ENCODE measurements at places on chromosomes 7 and 10.

GRCh38 chr7:85840554-85840953, 653.7 kb upstream of the SEMA3D start:
- no peak for DNase-seq

DNA sequence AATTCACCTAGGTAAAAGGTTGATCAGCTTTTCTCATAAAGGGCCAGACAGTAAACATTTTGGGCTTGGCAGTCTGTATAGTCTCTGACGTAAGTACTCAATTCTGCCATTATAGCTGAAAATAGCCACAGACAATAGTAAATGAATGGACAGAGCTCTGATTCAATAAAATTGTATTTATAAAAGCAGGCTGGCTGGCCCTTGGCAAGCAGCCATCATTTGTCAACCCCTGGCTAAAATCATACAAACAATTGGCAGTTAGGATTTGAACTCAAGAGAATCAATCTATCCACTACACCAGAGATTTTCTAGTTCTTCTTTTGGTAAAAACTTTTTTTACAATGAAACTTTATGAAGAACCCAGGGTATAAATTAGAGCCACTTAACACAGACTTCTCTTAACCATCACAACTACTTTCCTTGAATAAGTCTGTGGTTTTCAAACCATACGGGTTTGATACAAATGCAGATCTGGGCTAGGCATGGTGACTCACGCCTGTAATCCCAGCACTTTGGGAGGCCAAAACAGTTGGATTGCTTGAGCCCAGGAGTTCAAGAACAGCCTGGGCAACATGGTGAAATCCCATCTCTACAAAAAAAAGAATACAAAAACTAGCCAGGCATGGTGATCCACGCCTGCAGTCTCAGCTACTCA, 124.5 kb downstream of the SLC16A9 start:
- DNase-seq: no peak

DNA sequence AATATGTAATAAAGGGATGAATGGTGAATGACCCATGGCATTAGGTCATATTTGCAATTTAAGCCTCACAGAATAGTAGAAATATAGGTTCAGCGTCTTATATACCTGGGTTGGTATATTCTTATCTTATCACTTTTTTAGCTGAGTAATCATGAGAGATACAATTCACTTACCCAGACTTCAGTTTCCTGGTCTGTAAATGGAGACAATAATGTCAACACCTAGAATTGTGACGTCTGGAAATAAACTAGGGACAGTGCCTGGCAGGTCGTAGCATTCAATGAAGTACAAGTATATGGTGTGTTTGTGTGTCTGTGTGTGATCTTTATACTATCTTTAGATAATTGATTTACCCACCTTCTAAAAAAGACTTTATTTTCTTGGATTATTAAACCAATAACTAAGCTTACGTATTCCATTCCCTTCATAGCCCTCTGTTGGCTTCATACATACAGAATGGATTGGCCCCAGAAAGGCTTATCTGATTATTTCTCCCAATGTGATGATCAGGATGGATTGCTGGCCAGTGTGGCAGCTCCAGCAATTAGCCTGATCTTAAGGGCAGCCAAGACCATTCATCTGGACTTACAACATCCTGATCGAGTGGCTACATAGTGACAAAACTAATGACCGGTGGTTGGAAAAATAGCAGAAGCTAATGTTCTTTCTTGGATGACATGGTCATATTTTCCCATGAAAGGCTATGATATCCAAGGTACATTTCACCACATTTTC, 121.2 kb upstream of the NPVF start:
- no peak for DNase-seq

GRCh38 chr7:327991-328702, 38.2 kb downstream of the FOXL3 start:
- DNase-seq: no peak

Measured in HS-5 (cell line).